SK-N-SH (cell line): ENCODE measurements at places on chromosomes 1 and 21. TPM values are rescaled to one million over a fixed set of nuclear protein-coding genes. Genes with fewer than 3 reads are reported as not detected.

Gene ITGB2
- 0.67 and 0.77 TPM in 2 replicates for polyA plus RNA-seq

Gene HEYL
- polyA plus RNA-seq = not detected in 2 replicates

Gene IGSF3
- polyA plus RNA-seq = 3.0 and 3.6 TPM in 2 replicates

Gene LIN28A
- polyA plus RNA-seq = not detected in 2 replicates

Gene LCE3E
- polyA plus RNA-seq = not detected in 2 replicates

Gene C1orf185
- not detected in 2 replicates for polyA plus RNA-seq

Gene ERVH48-1
- not detected in 2 replicates for polyA plus RNA-seq

Gene CYP4A22
- not detected in 2 replicates for polyA plus RNA-seq

Gene THEMIS2
- polyA plus RNA-seq = 4.1 and 4.9 TPM in 2 replicates

Gene PTPRC
- 0.03 and 0.11 TPM in 2 replicates for polyA plus RNA-seq
